ENCODE measurements at places on chromosomes 6 and 20.

DNA sequence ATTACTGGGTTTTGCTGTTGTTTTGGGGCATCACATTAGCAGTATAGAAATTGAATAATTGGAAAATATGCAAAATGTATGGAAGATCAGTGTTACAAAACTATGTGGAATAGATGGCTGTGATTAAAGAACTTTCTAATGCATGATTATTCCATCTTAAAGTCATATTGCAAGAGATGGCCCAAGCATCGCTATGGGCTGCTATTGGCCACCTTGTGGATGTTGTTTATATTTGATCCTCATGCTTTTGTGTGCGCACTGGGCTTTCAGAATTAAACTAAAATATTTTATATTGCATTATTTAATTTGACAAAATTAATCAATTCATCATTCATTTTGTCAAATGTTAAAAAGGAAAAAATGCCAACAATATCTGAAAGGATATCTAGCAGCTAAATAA is 16.1 kb upstream of the HMGN3 start:
- DNase-seq: no peak

DNA sequence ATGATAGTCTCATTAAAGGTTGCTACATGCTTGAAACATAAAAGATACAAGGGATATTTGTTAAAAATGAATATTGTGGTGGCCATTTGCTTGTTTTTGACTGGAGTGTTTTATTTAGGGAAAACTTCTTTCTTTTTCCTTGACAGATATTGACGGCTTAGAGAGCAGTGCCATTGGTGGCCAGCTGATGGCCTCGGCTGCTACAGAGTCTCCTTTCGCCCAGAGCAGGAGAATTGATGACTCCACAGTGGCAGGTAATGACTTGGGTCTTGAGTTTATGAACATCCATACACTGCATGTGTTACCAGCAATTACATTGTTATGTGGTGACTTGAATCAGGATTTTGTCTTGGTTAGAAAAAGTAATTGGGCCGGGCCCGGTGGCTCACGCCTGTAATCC is 67.5 kb upstream of the PBOV1 start:
- no peak for DNase-seq

DNA sequence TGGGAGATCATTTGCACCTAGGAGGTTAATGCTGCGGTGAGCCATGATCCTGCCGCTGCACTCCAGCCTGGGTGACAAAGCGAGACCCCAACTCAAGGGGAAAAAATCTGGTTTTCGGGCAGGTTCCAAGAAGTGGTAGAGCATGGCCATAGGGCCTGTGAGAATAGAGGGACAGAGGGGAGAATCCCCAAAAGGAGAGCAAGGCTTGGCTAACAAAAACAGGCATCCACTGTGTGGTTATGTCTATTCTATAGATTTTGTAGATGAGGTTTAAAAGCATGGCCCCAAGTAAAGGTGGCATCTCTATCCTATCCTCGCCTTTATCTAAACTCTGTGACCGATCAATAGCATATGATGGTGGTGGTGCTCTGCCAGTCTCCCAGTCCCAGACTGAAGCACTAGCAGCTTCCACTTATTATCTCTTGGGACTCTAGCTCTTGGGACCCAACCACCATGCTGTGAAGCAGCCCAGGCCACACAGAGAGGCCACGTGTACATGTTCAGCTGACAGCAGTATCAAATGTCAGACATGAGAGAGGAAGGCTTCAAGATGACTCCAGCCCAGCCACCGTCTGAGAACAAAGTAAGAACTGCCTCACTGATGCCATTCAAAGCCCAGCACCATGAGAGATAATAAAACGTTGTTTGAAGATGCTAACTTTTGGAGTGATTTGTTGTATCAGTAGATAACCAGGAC is 27.7 kb downstream of the EIF2S2 start:
- DNase-seq: no peak

DNA sequence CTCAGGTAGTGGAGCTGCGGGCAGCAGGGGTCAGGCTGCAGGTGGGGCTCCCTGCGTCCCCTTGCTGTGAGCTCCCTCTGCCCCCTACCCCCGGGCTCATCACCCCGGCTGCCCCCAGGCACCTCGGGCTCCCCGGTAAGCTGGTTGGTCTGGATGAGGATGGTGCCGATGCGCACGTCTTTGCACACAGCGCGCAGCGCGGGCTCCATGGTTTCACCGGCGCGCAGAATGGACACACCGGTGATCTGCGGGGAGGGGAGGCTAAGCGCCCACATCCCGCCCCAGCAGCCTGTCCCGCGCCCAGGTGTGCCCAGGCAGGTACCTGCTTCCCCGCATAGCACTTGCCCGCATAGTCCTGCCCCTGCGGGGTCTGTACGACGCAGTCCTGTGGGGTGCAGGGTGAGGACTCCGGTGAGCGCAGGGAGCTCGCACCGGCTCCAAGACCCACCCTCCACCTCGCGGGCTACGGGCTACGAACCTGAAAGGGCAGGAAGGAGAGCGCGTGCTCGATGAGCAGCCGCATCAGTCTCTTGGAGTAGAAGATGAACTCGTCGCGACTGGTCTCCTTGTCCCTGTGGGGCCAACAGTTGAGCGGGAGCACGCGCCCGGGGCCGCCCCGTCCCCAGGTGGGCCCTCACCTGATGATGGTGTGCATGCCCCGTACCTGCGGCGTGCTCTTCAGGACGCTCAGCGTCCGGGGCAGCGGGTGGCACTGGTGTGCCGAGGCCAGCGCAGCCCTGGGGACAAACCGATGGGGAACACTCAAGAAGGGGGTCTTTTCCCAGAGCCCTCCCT is 15.5 kb downstream of the UCKL1 start:
- DNase-seq: no peak

DNA sequence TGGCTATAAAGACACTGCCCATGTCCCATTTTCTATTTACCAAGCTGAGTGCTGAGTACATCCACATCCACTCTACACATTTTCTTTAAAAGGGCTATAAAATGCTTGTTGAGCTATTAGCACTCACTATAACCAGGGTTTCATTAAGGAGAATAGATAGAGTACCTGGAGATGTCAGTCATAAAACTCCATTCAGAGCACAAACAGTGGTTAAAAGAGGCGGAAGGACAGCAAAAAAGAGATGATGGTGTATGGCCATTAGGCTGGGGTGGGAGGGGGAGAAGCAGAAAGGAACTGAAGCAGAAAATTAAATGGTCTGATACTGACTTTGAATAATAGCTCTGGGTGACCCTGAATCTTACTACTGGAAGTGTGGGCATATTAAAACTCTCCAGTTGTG is 609.9 kb upstream of the MAP3K7 start:
- DNase-seq: no peak

GRCh38 chr6:5995949-5996713 is 10.6 kb downstream of the NRN1 start:
- DNase-seq: no peak

DNA sequence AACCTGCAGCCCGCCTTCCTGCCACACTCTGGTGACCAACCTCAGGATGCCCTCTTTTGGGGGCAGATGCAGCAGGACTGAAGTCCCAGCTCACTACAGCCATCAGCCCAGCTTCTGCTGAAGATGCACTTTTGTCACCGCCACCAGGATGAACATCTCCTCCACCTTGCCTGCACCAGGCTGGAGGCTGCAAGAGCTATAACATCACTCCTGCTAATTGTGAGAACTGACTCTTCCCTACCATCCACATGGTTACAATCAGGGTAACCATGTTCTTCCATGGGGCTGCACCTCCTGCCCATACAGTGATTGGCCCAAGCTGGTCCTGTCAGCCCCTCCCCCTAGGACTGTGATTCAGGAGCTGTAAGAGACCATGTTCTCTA is 2.0 kb upstream of the ACTL10 start:
- no peak for DNase-seq

DNA sequence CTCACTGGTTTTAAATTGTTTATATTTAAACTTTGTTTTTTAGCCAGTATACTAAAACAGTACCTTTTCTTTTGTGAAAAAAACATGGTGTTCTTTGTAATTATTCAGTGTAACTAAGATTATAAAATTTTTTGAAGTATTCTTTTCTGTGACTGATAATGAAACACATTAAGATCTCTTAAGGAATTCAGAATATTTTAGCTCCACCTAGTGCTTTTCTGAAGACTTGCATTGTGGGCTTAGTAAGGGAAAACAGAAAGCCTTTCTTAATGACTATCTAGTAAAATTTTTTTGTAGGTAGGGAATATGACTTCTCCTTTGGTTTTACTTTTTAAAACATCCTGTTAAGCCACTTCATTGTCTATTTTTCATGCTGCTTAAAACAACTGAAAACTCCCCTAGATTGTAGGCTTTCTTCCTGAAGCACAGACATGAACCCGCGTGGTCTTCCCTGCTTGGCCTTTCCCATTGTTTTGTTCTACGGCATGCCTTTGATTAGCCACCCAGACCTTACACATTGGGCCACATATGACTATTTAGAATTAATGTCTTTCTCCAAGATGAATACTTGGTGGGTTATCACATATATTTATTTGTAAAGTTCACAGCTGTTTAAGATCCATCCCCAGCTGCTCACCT is 72.1 kb downstream of the AFDN start:
- no peak for DNase-seq

- DNase-seq: no peak
Measured at GRCh38 chr20:51195419-51195901, 172.6 kb upstream of the KCNG1 start.
